Cortex of kidney (tissue), 1 donor: ENCODE measurements at places on chromosomes 16 and 17.

DNA sequence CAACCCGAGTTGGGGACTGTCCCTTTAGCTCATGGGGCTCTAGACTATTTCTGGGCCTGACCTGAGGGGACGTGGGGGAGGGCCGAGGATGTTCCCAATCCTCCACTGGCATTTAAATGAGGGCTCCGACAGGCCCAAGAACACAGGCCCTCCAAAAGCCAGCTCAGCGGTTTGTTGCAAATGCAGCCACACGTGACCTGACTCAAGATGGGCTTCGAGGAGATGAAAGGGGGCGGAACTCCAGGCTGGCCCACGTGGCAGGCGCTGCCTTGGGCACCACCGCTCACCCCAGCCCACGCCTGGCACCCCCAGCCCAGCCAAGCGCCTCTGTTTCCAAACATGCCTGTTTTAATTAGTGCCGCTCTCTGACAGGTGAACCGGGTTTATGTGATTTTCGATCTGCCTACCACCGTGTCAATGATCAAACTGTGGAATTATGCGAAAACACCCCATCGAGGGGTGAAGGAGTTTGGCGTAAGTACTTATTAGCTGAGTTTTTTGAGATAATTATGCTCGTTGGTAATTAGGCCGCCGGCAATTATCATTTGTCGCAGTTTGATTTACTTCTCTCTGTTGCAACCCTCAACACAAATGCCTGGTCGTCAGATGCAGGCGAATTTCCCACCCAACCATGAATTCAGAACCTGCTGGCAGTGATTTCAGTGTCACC is 226.7 kb downstream of the KATNIP start:
- DNase-seq: no peak

- no peak for DNase-seq
Observed at GRCh38 chr16:3509470-3509928, 8.7 kb downstream of the CLUAP1 start.

DNA sequence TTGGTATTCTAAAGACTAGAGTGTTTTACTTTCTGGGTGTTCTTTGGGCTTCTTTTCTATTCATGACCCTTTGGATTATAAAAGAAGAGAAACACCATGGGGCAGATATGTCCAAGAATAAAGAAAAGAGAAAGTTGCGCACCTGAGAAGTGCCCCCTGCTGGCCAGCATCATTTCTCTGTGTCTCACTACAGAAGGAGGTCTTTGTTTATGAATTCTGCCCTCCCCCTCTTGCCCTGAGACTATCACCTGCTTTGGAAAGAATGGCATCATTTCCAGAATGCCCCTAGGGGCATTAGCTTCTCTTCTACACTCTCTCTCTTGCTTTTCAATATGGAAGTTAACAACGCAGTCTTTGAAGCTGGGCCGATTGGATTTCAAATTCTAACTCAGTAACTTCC is 45.0 kb downstream of the CDH13 start:
- no peak for DNase-seq

DNA sequence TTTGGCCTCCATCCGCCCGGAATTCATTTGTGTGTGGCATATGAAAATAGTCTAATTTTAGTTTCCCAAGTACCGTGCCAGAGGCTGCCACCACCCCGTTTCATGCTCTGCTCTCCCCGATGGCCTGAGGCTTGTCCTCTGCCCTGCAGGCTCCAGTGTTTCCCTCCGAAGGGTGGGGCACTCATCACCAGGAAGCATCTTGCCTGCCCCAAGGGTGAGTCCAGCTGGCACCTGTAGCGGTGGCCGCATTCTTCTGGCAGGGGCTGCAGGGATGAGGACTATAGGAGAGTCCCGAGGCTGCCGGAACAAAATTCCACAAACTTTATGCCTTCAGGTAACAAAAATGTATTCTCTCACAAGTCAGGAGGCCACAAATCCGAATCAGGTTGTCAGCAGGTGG is 23.1 kb upstream of the CMIP start:
- no peak for DNase-seq

DNA sequence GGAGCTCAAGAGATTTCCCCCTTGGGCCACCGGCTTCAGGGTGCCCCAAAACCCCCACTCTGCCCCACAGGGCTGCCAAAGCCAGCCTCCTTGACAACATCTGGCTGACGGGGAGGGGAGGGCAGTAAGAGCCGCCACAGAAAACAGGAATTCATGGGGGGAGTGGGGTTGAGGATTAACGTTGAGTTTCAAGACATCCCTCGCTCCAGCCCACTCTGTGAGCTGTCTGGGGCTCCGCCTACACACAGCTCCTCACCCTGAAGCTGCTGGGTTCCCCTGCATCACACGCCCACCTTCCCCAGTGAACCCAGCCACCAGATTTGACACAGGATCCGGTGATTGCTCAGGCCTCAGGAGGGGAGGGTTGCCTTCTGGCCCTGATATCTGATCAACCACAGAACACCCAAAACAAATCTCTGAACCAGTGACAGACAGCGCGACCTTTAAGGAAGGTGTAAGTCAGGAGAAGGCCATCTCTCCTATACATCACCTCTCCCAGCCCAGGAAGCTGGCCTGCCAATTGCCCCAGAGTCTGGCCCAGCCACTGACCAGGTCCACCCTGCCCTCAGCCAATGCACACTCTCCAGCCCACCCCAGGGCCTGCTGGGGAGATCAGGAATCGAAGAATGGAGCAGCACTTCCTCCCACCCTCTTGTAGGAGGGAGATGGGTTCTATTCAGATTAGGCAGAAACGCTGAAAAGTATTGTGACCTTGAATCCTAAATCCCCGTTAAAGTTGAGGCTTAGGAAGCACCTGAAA is 132.1 kb downstream of the CLEC16A start:
- DNase-seq: no peak

DNA sequence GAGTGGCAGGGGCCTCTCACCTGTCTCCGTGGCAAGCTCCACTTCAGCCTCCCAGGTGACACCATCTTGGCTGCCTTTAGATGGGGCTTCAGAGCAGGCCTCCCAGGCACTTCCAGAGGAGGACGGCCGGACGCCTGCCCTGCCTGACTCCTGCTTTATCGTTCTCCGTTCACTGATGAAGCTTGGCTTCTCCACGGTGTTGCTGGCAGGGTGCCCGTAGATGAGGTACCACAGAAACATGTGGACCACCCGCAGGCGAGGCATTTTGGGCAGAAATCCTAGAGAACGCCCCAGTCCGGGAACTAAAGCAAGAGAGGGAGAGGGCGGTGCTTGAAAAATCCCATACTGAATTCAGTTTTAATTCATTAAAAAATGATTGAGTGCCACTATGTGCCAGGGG is 54.5 kb downstream of the GTF3C1 start:
- no peak for DNase-seq

GRCh38 chr17:7982173-7982572 is 20.2 kb upstream of the GUCY2D start:
- DNase-seq: no peak

DNA sequence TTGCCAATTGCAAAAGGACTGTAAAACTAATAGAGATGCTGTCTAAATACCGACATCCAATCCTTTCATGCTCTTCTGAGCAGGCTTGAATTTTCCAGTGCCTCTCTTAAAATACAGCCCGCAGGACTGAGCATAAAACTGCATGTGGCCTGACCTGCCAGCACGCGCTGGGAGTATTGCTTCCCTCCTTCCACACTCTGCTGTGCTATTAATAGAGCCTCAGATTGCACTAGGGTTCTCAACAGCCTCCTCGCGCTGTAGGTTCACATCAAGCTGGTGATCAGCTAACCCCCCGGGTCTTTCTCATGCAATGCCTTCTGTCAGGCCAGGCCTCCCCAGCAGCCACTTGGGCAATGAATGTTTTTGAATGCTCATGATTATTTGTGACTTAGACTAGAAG is 14.2 kb upstream of the MSI2 start:
- no peak for DNase-seq

DNA sequence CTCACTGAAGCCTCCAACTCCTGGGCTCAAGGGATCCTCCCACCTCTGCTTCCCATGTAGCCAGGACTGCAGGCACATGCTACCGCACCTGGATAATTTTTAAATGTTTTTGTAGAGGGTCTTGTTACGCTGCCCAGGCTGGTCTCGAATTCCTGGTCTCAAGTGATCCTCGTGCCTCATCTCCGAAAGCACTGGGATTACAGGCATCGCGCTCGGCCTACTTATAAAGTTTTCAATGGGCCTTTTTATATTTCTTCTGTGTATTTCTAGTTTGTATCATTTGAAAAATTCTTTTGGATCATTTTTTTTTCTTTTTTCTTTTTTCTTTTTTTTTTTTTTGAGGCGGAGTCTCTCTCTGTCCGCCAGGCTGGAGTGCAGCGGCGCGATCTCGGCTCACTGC is 7.3 kb upstream of the TLCD3A start:
- DNase-seq: no peak

- no peak for DNase-seq
Observed at GRCh38 chr16:69931631-69932030, 19.5 kb upstream of the CLEC18A start.

GRCh38 chr17:5508810-5509209 is 22.4 kb downstream of the MIS12 start:
- DNase-seq: no peak

GRCh38 chr16:68272507-68273209 is 8.3 kb downstream of the SLC7A6 start:
- no peak for DNase-seq

DNA sequence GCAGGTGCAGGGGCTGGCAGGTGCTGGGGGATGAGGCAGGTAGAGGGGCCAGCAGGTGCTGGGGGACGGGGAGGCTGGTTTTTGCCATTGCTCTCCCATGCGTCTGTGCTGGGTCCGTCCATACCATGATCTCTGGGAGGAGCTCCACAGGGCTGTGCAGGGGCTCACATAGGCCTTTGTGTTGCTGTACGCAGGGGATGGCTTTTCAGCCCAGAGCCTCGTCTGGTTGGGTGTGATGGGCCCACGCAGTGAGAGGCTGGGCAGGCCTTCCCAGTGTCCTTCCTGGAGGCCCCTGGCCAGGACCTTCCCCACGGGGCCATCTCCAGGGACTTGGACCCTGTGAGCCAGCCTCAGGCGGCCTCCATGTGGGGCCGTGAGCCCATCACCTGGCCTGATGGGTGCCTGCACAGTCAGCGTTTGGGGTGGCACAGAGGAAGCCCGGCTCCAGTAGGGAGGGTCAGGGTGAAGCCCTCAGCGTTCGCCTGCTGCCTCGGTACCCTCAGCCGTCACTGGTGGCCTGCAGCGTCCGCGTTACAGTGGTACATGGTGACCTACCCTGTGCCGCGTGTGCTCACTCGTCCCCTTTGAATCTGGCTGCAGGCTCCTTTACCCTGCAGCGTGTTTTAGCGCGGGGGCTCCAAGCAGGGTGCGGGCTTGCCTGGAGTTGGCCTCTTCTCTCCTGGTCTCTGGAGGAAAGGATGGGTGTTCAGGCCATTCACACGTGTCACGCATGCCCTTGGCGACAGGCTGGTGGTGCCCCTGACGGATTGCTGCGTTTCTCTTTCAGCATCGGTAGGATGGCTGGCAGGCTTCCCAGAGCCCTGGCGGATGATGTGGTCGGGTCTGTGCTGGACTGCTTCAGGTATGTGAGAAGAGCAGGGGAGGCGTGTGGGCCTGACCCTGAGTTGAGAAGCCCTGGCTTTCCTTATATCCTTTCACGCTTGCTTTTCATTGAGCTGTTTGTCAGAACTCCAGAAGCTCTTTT is 30.6 kb downstream of the ZNF750 start:
- DNase-seq: no peak

- no peak for DNase-seq
Observed at GRCh38 chr17:34420254-34420766, 57.3 kb upstream of the CCL1 start.

- DNase-seq: no peak
Observed at GRCh38 chr16:11049396-11050059, 105.2 kb downstream of the CLEC16A start.

DNA sequence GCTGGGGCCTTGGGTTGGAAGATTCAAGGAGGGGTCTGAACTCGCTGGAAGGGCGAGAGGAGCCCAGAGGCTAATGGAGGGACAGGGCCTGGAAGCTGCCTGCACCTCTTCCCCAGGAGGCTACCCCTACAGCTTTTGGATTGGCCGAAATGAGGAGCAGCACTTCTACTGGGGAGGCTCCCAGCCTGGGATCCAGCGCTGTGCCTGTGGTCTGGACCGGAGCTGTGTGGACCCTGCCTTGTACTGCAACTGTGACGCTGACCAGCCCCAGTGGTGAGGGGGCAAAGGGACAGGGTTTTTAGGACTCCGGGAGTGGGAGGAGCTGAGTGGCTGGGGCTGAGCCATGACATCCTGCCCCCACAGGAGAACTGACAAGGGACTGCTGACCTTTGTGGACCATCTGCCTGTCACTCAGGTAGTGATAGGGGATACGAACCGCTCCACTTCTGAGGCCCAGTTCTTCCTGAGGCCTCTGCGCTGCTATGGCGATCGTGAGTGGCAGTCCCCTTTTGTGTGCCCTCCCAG is 8.8 kb downstream of the CNTNAP1 start:
- DNase-seq: no peak

GRCh38 chr17:65495122-65496055 is 66.1 kb downstream of the AXIN2 start:
- DNase-seq: no peak

GRCh38 chr17:77445760-77446532 is 305.2 kb downstream of the SEC14L1 start:
- DNase-seq: no peak

- no peak for DNase-seq
Observed at GRCh38 chr17:869086-869485, 86.9 kb downstream of the MRM3 start.

GRCh38 chr16:85768199-85768598 is 17.3 kb upstream of the C16orf74 start:
- DNase-seq: no peak

GRCh38 chr17:63956296-63956920 is 16.3 kb downstream of the SCN4A start:
- no peak for DNase-seq

DNA sequence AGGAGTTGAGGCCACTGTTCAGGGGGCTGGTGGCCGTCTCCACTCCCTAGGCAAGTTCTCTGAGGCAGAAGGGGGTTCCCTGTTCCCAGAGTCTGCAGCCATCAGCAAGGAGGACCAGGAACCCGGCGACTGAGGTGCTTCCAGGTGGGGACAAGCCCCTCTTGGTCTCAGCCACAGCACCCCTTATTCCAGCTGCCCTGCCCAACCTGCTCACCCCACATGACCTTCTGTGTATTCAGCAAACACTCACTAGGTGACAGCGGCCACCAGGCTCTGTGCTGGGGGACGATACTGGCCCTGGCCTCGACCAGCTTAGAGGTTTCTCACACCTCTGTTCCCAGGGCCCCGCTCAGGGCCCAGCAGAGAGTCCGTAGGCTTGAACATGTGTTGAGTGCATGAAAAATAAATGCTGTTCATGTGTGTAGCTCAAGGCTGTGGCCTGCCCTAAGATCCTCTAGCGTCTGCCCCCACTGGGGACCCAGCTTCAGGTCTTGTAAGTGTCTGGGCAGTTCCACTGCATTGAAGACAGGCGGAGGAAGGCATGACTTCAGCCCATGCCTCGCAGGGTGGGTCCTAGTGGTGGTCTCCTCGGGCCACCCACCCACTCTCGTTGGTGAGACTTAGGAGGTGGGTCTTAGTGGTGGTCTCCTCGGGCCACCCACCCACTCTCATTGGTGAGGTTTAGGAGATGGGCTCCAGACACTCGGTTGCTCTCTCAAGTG is 44.2 kb downstream of the NT5M start:
- DNase-seq: no peak

- DNase-seq: no peak
Observed at GRCh38 chr17:42113293-42114069, 967 bp upstream of the DHX58 start.
